ENCODE measurements at places on chromosomes 16 and 17. TPM values are rescaled to one million over a fixed set of nuclear protein-coding genes. Genes with fewer than 3 reads are reported as not detected.

Gene C16orf54
- not detected for total RNA-seq

Gene KRTAP16-1
- total RNA-seq, result not detected

Gene PRAC2
- total RNA-seq, result not detected

Gene P2RX5
- total RNA-seq, result 1.6 TPM

Gene OR1F1
- total RNA-seq, result not detected

Gene PIPOX
- 3.3 TPM for total RNA-seq

Gene ZNF75A
- total RNA-seq, result 48.9 TPM

Gene CANT1
- total RNA-seq, result 63.8 TPM

Gene HSD11B2
- total RNA-seq, result 3.8 TPM

Gene KIF19
- 0.63 TPM for total RNA-seq

Gene TNFRSF13B
- not detected for total RNA-seq

Gene UBALD1
- 14.8 TPM for total RNA-seq

All from neural crest cell (in vitro differentiated cells).